ENCODE measurements at places on chromosomes 5 and 9.
A peak's percentile ranks its signal among the peaks of the same experiment; 100 is the strongest.

DNA sequence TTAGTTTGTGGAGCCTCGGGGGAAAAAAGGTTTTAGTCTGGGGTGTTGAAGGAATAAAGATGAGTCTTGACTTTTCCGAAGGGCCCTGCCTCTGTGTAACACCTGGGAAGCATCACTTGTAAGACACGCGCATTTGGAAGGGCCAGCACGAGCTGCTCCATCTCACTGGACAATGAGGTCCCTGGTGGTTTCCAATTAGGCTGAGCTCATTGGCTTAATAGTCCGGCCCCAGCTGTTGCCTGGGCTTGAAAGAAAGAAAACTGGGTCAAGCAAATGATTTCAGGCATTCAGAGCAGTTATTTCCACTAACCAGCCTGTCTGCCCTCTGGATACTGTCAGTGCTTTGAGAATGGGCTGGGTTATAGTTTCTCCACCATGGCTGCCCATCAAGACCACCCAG lies 64.5 kb downstream of the NSUN2 start:
- no peak for DNase-seq

- DNase-seq: no peak
These were observed 86.0 kb downstream of the RXRA start for GRCh38 chr9:134412298-134412711.

DNA sequence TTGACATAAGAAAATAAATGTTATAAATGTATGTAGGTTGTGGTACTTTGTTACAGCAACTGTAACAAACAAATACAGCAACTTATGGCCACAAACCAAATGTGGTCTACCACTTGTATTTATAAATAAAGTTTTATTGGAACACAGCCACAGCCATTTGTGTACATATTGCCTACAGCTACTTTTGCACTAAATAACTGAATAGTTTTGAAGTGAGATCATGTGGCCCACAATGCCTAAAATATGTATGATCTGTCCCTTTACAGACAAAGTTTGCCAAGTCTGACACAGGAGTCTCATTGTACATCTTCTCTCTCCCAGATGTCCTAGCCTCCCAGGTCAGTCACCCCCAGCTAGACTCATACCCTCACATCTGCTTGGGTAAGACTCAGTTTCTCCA lies 283.6 kb upstream of the PRDM9 start:
- no peak for DNase-seq

GRCh38 chr5:76657091-76657490 lies 33.9 kb upstream of the F2RL2 start:
- DNase-seq: no peak

- DNase-seq: peak; percentile 11
These were observed 192.4 kb downstream of the MEF2C start for GRCh38 chr5:88690409-88691229.

DNA sequence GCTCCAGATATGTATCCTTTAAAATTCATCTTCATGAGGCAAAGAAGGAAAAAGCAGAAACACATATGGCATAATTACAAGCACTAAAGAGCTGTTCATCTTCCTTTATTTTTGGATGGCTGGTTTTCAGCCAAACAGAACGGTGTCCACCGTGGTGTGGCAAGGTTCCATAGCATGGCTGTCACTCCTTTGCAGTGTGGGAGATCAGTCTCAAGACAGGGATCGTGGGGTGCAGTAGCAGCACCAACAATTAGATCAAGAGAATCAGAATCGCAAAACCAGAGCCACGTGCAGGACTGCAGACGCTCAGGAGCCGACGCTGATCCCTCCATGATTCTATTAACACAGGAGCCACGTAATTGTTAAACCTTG lies 79.5 kb downstream of the SEMA4D start:
- DNase-seq: no peak

- DNase-seq: no peak
These were observed 326 bp downstream of the RIGI start for GRCh38 chr9:32525709-32526030.

DNA sequence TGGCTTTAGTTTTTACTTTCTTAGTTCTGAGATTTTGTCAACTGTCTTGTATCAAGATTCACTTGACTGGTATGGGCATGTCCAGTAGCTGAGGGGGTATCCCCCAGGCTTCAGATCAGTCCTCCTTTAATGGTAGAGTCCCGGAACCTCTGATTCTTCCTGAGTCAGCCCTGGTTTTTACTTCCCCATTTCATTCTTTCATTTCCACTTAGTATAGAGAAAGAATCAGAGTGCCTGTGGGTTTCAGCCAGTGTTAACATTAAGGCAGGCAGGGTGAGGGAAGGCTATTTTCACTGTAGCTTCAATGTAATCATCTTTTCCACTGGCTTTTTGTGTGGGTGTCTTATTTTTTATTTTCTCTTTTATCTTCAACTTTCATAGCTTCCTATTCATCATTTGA lies 8.3 kb upstream of the COMMD10 start:
- no peak for DNase-seq

GRCh38 chr9:81108391-81108790 lies 581.0 kb downstream of the TLE1 start:
- DNase-seq: no peak

GRCh38 chr5:112388074-112388473 lies 31.0 kb downstream of the EPB41L4A start:
- no peak for DNase-seq

- DNase-seq: no peak
These were observed 194.5 kb upstream of the OTULINL start for GRCh38 chr5:14386884-14387624.

GRCh38 chr9:132863096-132863495 lies 15.0 kb downstream of the AK8 start:
- no peak for DNase-seq

- DNase-seq: no peak
These were observed 6.4 kb downstream of the FPGS start for GRCh38 chr9:127809002-127809539.

GRCh38 chr9:14220256-14220655 lies 93.7 kb downstream of the NFIB start:
- DNase-seq: no peak

- no peak for DNase-seq
These were observed 61.7 kb downstream of the SLC38A9 start for GRCh38 chr5:55650386-55650785.

GRCh38 chr9:79742110-79742721 lies 170.5 kb downstream of the TLE4 start:
- DNase-seq: no peak

- no peak for DNase-seq
These were observed 13.6 kb downstream of the FBXW11 start for GRCh38 chr5:171992813-171993212.

- DNase-seq: no peak
These were observed 346.7 kb upstream of the PTGER4 start for GRCh38 chr5:40332970-40333369.

DNA sequence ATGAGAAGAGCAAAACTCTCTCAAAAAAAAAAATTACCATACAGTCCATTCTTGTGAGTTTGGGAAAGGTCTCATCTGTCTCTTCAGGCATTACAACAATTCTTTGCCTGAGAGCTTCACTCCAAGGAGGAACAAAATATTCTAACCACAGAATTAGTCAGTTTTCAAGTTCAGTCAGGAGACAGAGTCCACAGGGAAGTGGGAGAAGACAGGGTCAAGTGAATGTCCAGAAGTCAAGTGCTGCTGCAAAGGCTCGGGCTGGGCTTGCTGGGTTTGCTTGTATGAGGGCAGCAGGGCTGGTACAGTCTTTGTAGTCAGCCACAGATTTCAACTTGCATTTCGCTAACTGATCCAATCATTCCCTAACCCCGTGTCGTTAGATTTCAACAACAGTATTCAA lies 17.6 kb upstream of the HEXB start:
- DNase-seq: no peak

DNA sequence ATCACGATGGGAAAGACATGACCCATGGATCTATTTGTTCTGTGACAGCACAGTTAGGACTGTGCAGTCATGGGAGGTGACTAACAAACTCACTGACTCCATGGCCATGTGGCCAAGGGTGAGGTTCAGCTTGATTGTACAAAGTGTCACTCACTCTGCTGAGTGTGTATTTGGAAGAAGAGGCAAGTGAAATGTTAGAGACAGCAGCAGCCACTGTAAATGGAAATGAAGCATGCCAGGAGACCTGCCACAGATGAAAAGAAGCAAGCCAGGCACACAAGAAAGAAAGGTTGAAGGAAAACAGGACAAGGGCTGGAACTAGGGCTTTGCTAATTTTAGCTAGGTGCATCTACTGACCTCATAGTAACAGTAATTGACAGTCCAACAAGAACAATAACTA lies 42.7 kb upstream of the PALM2AKAP2 start:
- no peak for DNase-seq

- DNase-seq: no peak
These were observed 287.4 kb downstream of the ARHGAP26 start for GRCh38 chr5:143057580-143057999.

GRCh38 chr5:112555691-112556090 lies 136.6 kb upstream of the EPB41L4A start:
- no peak for DNase-seq

GRCh38 chr5:177123789-177124485 lies 9.6 kb upstream of the NSD1 start:
- DNase-seq: no peak

- no peak for DNase-seq
These were observed 80.9 kb upstream of the SPATA31D4 start for GRCh38 chr9:81847181-81847915.

DNA sequence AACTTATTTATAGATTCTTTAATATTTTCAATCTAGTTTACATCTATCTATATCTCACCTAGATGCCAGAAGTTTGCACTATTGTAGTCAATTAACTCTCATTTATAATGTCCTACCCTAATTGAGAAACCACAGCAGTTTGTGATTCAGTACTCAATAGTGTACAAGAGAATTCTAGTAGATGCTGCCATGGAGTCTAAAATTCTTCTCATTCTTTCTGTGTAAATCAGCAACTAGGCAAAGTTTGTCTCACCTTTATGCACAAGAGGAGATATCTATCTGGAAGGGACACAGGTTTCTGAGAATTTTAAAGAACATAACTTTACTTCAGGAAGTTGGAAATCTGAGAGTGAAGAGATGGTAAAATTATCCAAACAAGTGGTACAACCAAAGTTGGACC lies 173.0 kb upstream of the FBXL7 start:
- no peak for DNase-seq

GRCh38 chr5:168808051-168808616 lies 229.0 kb upstream of the PANK3 start:
- no peak for DNase-seq

DNA sequence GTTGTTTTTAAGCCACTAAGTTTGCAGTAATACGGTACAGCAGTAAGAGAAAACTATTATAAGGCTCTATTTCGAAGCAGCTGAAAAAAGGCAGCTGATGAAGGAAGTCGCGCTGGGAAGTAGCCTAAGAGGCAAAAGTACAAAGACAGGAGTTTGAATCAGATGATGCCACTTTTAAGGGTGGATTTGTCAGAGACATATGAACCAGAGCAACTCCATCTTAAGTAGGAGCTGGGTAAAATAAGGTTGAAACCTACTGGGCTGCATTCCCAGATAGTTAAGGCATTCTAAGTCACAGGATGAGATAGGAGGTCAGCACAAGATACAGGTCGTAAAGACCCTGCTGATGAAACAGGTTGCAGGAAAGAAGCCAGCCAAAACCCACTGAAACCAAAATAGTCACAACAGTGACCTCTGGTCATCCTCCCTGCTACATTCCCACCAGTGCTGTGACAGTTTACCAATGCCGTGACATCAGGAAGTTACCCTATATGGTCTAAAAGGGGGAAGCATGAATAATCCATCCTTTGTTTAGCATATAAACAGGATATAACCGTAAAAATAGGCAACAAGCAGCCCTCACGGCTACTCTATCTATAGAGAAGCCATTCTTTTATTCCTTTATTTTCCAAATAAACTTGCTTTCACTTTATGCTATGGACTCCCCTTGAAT lies 91.8 kb upstream of the PRSS3 start:
- no peak for DNase-seq

DNA sequence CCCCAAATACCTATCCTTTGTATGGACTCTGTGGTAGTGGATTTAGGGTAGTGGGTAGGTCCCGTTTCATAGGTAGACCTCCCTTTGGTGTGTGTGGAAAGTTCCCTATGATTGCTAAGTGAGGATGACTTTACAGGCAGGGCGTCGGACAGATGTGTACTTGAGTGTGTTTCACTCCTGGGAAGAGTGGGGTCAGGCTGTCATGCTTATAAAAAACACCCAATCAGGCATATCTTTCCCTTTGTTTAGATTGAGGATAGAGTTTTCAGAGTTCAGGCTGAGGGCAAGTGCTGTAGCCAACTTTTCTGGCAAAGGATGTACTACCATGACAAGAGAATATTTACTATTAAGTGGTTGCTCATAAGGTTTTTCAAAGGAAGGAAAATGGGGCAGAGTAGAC lies 242.0 kb downstream of the YTHDC2 start:
- DNase-seq: no peak

DNA sequence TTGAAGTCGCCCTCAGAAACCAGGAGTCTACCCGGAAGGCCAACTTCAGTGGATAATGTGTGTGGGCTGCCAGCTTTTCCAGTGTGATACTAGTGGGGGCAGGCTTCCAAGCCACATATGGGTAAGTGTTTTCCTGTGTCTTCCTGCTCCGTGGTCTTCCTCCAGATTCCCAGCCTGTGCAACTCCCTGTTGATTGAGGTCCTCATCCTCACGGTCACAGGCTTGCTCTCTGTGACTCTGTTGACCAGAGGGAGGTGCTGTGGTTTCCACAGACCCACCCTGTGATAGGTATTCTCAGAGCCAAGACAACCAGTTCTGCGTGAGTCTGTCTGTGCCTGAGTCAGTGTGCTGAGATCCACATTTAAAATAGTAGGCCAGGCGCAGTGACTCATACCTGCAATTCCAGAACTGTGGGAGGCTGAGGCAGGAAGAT lies 388.0 kb upstream of the IRX2 start:
- no peak for DNase-seq
